Activated T-cell treated with anti-CD3 and anti-CD28 coated beads, Interleukin-2, amount 50 U/mL, for 72 hours (primary cell): ENCODE measurements at places on chromosomes 2 and 18.

- peak; percentile 64 for DNase-seq
Observed at GRCh38 chr2:241788572-241788971, 11.9 kb downstream of the GAL3ST2 start.

- DNase-seq, result no peak
Observed at GRCh38 chr18:26342646-26343045, 116.4 kb downstream of the TAF4B start.

DNA sequence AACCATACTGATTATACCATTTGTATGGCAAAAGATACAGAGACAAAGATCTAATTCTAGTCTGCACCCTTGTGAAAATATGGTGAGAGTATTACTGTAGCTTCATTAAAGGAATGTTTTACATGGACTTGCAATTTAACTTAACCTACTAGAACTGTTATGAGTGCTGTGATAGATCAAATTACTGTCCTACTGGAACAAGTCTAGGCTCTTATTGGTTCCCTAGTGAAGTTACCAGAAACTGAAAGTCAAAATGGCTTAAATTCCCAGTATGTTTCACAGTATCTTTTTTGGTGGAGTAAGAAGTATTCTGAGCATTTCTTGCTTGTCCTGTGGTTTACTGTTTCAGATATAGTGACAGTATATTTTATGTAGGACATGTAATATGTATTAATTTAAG lies 3.8 kb upstream of the TBR1 start:
- DNase-seq, result no peak

DNA sequence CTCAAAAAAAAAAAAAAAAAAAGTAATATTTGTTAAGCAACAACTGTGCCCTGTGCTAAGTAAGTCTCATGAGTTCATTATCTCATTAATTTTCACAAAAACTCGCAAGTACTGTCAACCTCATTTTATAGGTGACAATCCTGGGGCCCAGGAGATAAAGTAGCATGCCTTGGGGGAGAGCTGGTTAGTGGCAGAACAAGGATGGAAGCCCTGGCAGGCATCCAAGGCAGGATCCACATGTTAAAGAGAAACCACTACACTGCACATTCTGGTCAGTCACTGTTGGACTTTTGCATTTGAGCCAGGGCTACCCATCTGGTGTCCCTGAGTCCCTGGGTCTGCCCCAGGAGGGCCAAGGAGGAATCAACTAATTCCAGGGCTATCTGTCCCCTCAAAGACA lies 54.6 kb downstream of the ZFP36L2 start:
- no peak for DNase-seq

GRCh38 chr2:161488131-161488699 lies 72.1 kb downstream of the TBR1 start:
- no peak for DNase-seq

- DNase-seq, result no peak
Observed at GRCh38 chr2:102186791-102187495, at the start of gene IL1RL2. TSS of gene IL1RL2 (plus strand) at chr2:102187023. CDS start at chr2:102187868, 845 bp downstream.

GRCh38 chr18:41955688-41956087 lies 654 bp downstream of the PIK3C3 start:
- DNase-seq, result no peak
